ENCODE measurements at places on chromosomes 12 and 14.

- DNase-seq = no peak
These were observed 91.9 kb downstream of the ARMH4 start for GRCh38 chr14:58060077-58060476.

- DNase-seq = no peak
These were observed 168.0 kb downstream of the RAD51B start for GRCh38 chr14:67987606-67988005.

- DNase-seq = no peak
These were observed 130.5 kb downstream of the PIWIL1 start for GRCh38 chr12:130468186-130468585.

DNA sequence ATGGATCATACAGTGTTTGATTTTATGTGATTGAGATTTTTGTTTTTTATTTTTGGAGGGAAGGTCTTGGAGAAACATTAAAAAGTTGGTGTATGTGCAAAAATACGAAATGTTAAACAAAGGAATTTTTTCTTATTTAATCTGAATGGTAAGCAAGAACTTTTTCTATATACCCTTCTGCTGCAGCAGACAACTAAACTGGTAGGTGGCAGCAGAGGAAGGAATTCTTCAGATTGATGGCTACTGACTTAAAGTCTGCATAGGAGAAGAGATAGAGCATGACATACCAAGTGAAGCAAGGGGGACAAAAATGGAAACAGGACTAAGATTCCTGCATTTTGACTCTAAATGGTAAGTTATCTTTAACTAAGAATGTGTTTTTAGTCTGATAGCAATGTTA lies 42.0 kb upstream of the A2ML1 start:
- no peak for DNase-seq

DNA sequence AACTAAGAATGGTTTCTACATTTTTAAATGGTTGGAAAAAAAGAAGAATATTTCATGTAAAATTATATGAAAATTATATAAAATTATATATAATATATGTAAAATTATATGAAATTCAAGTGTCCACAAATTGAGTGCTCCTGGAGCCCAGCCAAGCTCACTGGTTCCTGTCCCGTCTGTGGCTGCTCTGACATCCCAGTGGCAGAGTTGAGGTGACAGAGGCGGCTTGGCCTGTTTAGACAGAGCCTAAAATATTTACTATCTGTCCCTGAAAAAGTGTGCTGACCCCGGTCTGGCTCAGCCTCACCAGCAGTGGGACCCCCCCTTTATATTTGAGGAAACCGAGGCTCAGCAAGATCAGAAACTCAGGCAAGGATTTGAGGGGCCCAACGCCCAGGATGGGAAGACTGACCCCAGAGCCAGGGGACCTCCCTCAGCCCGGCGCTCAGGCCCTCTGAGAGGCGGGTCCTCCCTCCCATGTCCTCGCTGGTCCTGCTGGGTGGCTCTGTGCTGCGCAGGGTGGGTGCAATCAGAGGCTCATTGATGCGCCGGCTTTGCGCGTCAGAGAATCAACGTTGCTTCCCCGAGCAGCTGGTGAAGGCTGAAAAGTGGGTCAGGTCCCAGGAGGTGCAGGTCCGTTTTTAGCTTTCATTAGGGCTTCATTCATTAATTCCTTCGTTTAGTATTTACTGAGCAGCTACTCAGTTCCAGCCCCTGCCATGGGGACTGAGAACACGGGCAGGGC lies 21.5 kb upstream of the BEGAIN start:
- no peak for DNase-seq

DNA sequence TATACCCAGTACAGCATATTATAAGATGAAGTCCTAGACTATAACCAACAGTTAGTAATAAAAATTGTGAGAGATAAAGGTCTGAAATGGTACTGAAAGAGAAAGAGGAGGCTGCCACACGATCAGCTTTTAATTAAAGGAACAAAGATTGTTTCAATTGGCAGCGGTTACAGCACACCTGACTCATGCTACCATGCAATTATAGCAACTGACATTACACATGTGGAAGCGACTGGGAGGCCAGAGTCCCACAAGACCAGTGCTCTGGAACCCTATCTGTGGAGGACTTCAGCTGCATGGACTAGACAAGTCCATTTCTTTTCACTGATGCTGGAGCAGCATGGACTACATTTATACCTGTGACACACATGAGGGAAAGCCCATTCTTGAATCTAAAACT lies 55.2 kb downstream of the SEL1L start:
- DNase-seq = no peak

GRCh38 chr12:93104535-93104934 lies 175.4 kb upstream of the EEA1 start:
- no peak for DNase-seq

GRCh38 chr14:58912799-58913432 lies 275.2 kb downstream of the DACT1 start:
- no peak for DNase-seq

GRCh38 chr12:132638541-132639408 lies 20.2 kb downstream of the P2RX2 start:
- no peak for DNase-seq

- DNase-seq = no peak
These were observed 1.7 kb upstream of the STRN3 start for GRCh38 chr14:31027847-31028246.

- DNase-seq = no peak
These were observed 5.7 kb downstream of the NUP37 start for GRCh38 chr12:102114212-102114611.

DNA sequence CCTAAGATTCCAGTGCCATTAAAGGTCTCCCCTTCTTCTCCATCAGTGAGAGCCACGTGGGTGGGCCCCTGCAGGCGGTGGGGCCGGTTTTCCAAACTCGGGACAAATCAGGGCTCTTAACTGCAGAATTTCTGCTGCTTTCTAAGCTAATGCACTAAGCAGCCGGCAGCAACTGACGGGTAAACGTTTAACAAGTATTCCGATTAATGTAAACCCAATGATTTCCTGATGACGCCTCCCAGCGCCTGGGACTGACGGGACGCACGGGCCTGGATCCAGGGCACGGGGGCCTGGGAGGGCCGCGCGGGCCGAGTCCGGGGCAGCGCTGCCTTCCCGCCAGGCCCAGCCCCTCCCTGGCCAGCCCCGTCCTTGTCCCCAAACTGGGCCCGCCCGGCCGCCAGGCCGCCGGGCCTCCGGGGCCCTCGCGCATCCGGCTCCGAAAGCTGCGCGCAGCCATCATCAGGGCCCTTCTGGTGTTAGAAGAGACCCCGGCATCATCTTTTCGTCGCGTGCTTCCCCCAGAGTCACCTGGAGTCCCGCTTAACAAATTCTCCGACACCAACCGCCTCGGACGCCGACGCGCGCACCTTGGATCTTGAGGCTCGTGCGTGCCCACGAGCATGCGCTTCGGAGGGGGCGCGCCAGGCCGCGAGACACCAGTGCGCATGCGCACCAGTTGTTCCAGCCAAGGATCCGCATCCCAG lies at the start of gene MLH3:
Gene MLH3 (minus strand): TSS at position 616 of the 704 bp plus-strand sequence. CDS start 1,812 bp downstream, outside the sequence.
- DNase-seq = peak; percentile 80

DNA sequence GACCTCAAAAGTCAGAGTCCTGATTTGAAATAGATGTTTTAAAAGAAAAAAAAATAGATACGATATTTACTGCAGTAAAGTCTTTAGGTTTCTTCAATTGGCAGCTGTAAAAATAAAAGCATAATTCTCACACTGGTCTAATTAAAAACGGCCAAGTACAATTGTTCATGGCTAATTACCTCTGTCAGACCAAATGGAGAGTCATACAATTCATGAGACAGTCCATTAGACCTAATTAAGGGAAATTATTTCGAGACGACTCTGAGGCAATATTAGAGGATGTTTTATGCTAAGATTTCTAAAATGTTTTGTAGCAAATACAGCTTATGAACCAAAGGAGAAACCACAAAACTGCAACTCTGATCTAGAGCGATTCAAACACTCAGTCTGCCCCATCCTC lies 131.3 kb downstream of the PHLDA1 start:
- no peak for DNase-seq

DNA sequence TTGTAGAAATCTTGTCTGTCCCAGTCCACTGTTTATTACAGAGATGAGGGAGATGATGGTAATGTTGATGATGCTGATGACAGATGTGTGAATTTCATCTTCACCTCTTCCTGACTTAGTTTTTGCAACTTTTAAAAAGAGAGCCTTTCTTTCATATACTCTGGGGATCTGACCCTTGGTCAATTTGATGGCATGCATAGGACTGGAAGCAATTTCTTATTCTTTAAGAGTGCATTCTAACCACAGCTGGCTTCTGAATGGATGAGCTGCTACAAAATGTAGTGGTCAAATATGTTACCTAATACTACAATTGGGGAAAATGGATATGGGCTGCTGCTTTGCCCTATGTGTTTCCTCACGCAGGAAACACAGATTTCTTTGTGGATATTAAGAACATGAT lies 80.8 kb downstream of the MYRFL start:
- DNase-seq = no peak

- DNase-seq = no peak
These were observed 41.6 kb upstream of the TRHDE start for GRCh38 chr12:72230589-72230988.

- DNase-seq = no peak
These were observed 791.5 kb upstream of the MGAT4C start for GRCh38 chr12:87047691-87048090.

DNA sequence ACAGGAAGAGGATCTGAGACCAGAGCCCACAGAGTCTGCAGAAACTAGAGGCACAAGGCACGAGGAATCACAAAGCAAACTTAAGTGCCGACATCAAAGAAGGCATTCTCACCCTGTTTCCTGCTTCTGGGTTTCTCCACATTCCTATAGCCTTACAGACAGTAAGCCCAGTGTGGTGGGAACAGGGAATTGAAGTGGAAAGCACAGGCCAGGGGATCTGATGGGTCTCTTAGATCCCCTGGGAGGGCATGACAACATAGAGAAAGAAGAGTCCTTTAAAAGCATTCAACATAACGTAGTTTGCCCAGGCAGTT lies 75.6 kb upstream of the FRMD6 start:
- DNase-seq = no peak

GRCh38 chr12:121996945-121997612 lies 24.6 kb upstream of the BCL7A start:
- no peak for DNase-seq

GRCh38 chr12:21972055-21972454 lies 30.8 kb upstream of the ABCC9 start:
- DNase-seq = no peak

- no peak for DNase-seq
These were observed 17.4 kb upstream of the PSMA3 start for GRCh38 chr14:58227096-58227819.

DNA sequence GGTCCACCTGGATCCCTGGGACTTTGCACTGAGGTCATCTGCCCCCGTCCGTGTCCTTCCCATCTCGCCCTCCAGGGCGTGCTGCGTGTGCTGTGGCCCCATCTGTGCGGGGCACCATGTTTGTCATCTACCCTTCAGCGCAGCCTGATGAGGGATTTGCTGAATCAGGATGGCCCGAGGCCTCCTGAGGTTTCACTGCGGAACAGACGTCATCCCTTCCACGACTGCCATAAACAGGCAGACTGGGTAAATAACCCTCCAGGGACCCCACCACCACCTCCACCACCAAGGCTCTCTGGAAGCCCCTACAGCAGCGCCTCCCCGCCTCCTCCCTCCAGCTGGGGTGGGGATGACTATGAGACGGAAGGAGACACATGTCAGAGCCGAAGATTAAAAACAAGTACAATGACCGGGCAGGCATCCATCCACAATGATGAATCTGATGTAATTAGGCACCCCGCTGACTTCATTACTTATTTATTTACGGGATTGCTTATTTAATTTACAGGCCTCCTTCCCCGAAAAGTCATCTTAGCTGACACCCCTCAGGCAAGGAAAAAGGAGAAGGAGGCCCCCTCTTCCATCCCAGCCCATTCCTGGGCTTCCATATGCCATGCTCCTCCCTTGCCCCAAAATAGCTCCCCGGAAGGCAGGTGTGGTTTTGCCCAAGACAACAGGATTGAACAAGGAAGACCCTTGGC lies 39.4 kb downstream of the NCOR2 start:
- DNase-seq = no peak

DNA sequence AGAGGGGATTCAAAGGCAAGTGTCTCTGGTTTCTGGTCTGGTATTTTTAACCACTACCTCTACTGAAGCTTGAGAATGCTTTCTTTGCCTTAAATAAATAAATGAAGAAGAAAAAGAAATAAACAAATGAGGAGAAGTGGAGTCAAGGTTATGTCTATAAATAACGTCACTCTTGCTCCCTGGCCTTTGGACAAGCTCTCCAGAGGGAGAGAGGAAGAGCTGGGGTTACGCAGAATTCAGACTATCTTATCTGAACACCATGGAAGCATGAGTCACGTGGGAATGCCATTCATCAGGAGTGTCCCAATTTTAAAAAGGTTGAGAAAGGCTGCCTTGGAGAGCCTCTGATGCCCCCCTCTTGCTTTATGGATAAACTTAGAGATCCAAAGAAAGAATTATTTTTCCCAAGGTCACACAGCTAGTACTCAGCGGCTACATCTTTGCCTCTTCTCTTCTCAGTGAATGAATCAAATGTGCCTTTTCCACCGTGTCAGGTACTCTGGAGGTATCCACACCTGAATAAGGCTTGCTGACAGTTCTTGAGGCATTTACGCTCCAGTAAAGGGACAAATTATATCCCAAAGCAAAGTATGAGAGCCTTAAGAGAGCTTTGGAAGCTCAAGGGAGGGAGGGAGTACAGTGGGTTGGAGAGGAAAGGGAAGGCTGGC lies 12.9 kb upstream of the MSI1 start:
- no peak for DNase-seq

GRCh38 chr14:88005050-88005481 lies at the start of gene GPR65:
TSS of gene GPR65 (plus strand) at chr14:88005135. CDS start at chr14:88010848, 5,713 bp downstream.
- DNase-seq = no peak

DNA sequence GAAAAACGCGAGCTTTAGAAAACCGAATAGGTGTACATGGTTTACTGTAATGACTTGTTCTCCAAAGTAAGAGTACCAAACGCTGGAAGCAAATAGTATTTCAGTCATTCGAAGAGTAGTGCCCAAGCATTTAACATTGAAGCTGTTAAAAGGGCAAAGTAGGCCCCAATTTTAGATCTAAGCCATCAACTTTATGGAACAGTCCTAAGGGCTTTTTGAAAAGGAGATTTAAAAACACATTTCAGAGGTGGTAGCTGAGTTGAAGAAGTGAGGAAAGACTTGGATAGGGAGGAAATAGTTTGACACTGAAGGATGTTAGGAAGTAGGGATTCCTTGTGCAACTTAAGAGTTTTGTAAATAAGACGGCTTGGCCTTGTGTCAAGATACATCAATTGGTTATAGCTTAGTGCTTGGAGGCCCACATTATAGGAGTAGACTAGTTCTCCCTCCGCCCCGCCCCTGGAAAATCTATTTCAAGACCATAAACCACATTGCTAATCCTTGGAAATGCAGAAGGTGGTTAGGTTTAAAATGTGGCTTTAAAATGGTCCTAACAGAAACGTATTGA lies 783 bp upstream of the TUBA1B start:
- DNase-seq = no peak

- DNase-seq = no peak
These were observed 27.3 kb upstream of the CHPT1 start for GRCh38 chr12:101670007-101670671.

GRCh38 chr12:10641735-10642500 lies 28.5 kb upstream of the MAGOHB start:
- DNase-seq = no peak

GRCh38 chr14:64860039-64860438 lies 19.7 kb downstream of the SPTB start:
- DNase-seq = no peak
